ENCODE measurements at places on chromosomes 4 and X. TPM values are rescaled to one million over a fixed set of nuclear protein-coding genes. Genes with fewer than 3 reads are reported as not detected.

RAB9B gene
- not detected for total RNA-seq

NAT8L gene
- total RNA-seq = 0.36 TPM

PNMA3 gene
- total RNA-seq = not detected

TAF1 gene
- 64.4 TPM for total RNA-seq

MTMR8 gene
- 1.1 TPM for total RNA-seq

CHRNA9 gene
- under 0.01 TPM for total RNA-seq

Measured in nasal cavity respiratory epithelium epithelial cell of viscerocranial mucosa (primary cell).